ENCODE measurements at places on chromosomes 5 and 9.

GRCh38 chr5:131999041-131999440 lies 12.4 kb downstream of the ACSL6 start:
- no peak for DNase-seq

- DNase-seq = no peak
Observed at GRCh38 chr9:76586390-76587314, 127.7 kb downstream of the GCNT1 start.

DNA sequence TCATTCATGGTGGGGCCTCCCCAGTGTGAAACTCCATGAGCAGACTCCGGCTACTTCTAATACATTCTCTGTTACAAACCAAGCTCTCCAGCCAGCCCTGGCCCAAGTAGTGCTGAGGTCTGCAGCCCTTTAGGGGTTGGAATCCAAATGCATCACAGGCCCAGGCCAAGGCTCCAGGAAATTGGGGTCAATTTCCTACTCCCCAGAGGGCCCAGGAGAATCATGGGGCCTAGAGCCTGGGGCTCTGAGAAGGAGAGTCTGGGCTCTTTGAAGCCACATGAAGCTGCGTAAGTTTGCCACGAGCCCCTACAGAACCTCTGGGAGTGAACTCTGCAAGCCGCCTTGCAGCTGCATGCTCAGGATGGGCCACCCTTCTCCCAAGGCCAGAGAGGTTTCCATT lies 206.4 kb downstream of the PAPPA start:
- no peak for DNase-seq

DNA sequence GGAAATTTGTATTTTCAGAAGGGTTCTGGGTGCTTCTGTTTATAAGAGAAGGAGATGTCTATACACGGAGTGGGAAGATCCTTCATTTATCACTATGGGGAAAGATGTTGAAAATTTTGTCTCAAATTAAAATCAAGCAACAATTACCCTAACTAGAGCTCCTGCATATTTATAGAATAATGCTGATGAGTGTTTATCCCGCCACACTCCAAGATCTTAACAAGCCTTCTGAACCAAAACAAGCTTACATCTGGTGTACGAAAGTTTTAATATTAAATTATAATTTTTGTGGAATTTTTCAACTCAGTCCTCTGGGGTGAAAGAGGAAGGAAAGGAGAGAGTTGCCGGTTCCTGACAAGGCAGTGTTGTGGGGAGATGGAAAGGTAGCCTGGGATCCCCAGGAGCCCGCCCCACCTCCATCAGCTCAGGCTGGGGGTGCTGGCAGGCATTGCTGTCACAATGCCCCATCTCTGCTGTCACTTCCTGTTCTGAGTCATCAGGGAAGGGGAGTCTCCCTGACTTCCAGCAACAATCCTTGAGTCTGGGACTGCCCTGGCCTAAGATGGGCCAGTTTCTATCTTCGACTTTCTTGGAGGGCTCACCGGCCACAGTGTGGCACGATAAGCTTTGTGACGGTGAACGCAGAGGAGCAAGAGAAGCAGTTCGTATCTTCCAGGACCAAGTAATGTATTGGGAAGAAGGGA lies 64.5 kb downstream of the ERAP1 start:
- no peak for DNase-seq

DNA sequence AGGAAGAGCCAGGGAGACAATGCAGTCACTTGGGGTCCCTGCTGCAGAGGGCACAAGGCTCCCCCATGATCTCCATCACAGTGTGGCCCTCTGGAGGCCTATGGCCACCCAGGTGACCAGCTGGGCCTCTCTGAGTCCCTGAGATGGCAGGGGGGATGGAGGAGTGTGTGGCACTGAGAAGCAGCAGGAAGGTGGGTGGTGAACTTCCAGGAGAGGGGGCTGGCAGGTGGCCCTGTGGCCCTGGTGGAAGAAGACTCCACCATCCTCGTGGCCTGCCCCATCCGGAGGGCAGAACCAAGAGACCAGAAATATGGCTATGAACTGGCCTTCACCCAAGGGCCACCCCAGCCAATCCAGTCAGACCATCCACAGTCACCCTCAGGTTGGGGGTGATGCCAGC lies 31.7 kb upstream of the AFAP1L1 start:
- DNase-seq = no peak

All from GM19239 (cell line).